ENCODE measurements at places on chromosomes 1 and 21.
A peak's percentile ranks its signal among the peaks of the same experiment; 100 is the strongest.

- DNase-seq, result peak; percentile 16
Observed at GRCh38 chr1:67614511-67614934, 70.5 kb upstream of the GADD45A start.

GRCh38 chr1:17440827-17441168 is 1.3 kb upstream of the RCC2 start:
- no peak for DNase-seq

DNA sequence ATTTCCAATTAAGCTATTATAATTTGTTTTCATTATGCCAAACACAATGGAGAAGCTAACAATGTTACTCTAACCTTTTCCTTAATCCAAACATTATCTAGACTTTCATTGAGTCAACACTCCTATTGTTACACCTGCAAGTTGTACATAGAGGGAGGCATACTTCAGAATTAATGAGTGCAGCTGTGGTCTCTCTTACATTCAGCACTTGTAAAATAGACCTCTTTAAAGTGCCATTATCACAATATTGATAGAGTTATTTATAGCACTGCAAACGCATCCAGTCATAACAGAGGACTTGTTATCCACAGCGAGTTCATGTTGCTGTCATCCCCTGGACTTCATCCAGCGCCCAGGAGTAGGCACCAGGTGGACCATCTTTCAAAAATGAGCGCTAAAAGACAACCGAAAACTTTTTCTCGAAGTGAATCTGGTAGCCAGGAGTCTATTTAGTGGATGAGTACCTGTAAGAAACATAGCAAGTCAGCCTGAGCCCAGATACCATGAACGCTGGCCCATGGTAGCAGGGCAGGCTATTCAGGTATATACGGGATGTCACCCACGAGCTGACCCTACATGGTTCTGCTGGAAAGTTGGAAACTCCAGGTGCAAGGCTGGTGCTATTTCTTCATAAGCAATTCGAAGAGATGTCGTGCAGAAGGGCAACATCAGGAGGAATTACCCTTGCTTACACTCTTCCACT is 70.6 kb upstream of the NFIA start:
- DNase-seq, result no peak

GRCh38 chr1:99740141-99740540 is 26.3 kb downstream of the FRRS1 start:
- DNase-seq, result no peak

- no peak for DNase-seq
Observed at GRCh38 chr1:222886878-222887351, 72.1 kb downstream of the DISP1 start.

DNA sequence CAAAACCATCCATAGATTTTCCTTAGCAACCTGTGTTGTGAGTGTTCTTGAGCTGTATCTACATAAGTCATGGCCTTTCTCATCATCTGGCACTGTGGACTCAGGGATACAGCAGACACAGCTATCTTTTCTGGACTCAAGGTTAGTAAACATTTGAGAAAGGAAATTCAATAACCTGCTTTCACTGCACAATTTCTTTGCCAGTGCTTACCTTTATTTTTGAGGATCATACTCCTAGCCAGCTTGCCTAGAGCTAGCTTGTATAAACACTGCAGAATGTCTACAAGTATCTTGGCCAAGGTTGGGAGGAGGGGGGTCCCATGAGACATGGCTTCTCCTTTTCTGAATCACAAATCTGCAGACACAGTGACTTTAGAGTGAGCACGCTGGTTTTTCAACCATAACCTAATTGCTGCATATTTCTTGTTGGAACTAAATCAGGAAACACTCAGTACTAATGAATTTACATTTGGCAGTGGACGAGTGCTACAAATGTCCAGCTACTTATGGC is 27.2 kb downstream of the ADAMTS5 start:
- DNase-seq, result no peak

DNA sequence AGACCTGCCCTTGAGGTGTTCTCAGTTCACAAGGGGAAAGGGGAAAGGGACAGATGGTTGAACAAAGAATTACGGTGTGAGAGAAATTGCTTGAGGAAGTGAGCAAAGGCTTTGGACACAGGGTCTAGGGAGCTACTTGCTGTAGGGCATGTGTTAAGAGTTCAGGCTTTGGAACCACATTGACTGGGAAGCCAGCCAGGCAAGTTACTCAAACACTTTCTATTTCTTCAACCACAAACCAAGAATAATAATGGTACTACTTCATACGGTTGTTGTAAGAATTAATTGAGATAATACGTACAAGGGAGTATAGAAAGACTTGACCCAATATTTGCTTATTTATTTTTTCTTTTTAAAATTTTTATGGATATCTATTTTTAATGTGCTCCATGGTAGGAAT is 26.6 kb downstream of the AK4 start:
- DNase-seq, result no peak

DNA sequence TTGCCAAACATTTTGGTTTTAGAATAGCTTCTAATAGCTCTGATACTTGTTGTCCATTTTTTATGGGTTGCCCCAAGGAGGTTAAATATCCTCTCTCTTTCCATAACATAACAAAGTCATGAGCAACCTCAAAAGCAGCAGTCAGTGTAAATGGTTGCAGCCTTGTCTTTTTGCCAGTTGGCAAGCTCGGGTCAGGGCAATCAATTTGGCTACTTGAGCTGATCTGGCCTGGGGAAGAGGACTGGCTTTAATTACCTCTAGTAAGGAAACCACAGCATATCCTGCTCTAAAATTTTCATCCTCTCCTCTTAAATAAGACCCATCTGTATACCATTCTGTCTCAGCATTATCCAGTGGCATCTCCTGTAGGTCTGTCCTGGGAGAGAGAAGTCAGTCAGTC is 21.2 kb upstream of the FMO4 start:
- DNase-seq, result no peak

- peak; percentile 48 for DNase-seq
Observed at GRCh38 chr1:241696172-241696814, 44.2 kb downstream of the WDR64 start.

- no peak for DNase-seq
Observed at GRCh38 chr1:46150085-46150484, 17.7 kb upstream of the PIK3R3 start.

- peak; percentile 3 for DNase-seq
Observed at GRCh38 chr1:64112281-64112680, 91.1 kb upstream of the UBE2U start.

GRCh38 chr1:231931846-231932454 is 305.4 kb downstream of the DISC1 start:
- DNase-seq, result peak; percentile 83

DNA sequence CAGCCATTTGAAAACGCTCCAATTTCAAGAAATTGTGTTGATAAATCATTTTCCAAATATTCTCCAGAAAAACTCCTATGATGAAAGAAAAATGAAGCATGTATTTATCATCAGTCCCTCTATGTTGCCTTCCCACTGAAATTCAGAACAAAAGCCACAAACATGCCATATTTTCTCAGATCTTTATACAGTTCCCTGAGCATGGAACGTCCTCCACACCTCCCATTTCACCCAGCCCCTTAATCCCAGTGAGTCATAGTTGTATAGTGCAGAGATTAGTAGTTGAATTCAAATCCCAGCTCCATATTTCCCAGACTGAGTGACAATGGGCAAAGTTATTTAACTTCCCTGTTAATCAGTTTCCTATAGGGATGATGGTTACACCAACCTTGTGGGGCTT is 20.6 kb upstream of the NPL start:
- no peak for DNase-seq

- DNase-seq, result no peak
Observed at GRCh38 chr1:231410036-231410612, 12.0 kb downstream of the EGLN1 start.

DNA sequence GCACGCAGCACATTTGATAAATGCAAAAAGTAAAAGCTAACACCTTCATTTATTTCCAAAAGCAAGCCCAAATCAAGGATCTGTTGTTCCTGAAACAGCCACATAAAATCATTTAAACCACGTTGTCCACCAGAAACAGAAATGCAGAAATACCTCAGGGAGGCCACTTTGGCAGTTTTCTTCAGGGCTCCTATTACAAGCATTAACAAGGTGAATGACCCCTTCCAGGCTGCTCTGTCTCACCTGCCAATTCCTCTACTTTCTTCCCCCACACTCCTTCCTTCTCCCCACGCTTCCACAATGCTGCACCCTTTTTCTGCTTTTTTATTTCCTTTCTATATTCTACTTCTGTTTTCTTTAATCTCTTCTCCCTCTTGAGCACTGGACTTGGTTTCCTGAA is 55.0 kb upstream of the PTGFRN start:
- peak; percentile 62 for DNase-seq

DNA sequence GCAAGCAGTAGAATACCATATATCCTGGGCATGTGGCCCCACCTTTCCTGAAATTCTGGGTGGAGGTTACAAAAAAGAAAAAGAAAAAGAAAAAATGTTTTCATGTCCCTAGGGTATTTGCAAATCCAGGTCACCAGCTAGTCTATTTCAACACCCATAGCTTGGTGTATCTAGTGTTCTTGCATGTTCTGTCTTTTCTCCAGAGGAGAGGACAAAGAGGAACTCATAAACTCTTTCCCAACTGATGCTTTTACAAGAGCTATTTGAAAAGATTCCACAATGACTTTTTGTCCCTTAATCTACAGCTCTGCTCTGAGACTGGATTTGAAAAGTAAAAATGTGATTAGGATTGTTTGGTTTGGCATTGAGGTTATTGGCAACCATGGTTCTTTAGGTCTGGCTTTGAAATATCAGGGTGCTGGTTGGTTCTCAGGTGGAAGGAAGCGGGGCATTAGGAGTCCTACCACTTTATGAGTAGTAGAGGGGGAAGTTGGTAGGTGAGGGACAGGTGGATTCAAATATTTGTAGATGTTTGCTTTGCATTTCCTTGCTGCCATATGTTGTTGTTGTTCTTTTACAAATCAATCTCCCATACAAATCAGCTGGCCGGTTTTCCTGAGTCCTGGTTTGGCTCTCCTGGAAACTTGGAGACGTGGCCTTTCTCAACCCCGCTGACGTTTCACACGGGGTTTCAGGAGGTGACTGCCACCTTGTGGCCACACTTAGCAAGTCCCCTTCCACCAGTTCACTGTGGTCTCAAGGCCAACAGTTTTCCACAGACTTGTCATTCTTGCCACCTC is 126.7 kb upstream of the KIAA0040 start:
- peak; percentile 90 for DNase-seq

- no peak for DNase-seq
Observed at GRCh38 chr1:221994274-221994698, 252.4 kb upstream of the DUSP10 start.

GRCh38 chr1:42368096-42368795 is 12.3 kb upstream of the RIMKLA start:
- DNase-seq, result no peak

GRCh38 chr1:21963477-21964217 is 13.2 kb upstream of the CELA3B start:
- DNase-seq, result peak; percentile 98

DNA sequence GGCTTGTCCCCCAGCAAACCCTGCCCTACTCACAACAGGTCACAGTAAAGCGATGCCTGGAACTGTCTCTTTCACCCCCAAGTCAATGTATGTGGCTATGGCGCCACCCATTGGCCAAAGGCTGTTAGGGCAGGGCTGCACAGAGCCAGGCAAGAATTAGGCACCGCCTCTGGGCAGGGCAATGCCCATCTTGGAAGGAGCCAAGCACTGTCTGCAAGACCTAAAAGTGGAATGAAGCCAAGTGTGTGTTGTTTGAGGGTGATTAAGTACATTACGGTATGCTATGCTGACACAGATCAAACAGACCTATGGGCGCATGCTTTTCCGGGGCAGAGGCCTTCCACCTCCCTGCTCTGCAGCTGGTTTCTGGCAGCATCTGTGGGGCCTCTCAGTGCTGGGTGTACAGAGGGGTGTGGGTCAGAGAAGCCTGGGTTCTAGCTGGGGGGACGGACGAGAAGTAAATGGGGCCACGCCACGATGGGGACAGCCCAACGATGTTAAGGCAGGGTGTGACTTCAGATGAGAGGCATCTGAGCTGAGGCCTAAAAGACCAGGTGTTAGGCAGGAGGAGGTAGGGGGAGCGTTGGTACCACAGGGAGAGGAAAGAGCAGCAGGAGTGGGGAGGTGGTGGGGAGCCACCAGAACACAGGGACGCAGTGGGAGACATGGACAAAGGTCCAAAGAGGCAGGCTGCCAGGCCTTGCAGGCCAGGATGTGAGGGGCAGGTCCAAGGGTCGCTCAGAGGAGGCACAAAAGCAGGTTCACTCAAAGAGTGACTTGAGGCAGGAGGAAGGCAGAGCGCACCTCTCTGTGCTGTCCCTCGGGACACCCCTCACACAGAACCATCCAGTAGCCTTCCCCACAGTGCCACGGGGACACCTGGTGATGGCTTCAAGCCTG is 49.8 kb downstream of the ACOT7 start:
- peak; percentile 96 for DNase-seq

DNA sequence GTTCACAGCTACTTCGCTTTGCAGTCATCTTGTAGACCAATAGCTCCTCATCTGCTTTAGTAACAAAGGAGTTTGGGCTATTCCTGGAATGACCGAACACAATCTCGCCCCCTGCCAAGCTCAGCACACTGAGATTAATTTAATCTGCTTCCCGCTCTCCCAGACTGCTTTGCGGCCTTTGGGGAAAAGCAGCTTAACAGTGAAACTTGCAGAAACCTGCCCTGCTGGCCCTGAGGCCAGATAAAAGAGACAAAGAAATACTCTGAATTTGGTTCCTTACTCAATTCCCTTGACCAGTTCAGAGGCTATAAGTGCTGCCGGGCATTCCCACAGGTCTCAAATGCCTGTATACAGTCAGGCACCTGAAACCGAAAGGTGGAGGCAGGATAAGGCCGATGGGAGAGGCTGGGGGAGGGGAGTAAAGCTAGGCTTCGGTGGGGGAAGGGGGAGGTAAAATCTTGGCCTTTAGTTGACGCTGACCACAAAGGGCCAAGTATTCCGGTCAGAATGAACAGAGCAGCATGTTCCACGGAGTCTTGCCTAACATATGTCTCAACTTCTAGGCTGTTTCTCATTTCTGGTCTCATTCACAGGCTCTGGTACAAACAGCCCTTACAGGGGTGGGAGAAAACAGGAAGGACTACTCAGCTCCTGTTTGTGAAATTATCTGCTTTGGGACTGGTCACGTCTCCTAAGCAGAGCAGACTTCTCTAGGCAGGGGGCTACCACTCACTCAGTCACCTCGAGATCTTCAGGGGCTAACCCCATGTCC is 17.7 kb upstream of the A3GALT2 start:
- DNase-seq, result peak; percentile 88

- DNase-seq, result no peak
Observed at GRCh38 chr1:42359466-42359865, 21.1 kb upstream of the RIMKLA start.

GRCh38 chr1:168520052-168520751 is 23.6 kb downstream of the XCL2 start:
- DNase-seq, result peak; percentile 83

- DNase-seq, result no peak
Observed at GRCh38 chr1:57672346-57673140, 248.7 kb upstream of the DAB1 start.

DNA sequence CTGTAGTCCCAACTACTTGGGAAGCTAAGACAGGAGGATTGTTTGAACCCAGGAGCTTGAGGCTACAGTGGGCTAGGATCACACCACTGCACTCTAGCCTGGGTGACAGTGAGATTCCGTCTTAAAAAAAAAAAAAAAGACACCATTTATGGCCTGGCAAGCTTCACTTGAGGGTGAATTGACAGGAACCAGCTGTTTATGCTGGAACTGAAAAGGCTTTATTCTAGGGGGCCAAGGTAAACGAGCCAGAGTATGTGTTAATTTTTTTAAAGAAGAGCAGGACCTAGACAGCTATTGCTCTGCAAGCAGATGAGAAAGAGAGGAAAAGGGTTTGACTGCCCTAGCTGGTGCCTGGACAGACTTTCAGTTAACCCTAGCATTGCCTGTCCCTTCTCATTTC is 37.0 kb downstream of the S100A6 start:
- DNase-seq, result no peak

All from endodermal cell (in vitro differentiated cells).